ENCODE measurements at places on chromosomes 13 and 19. TPM values are rescaled to one million over a fixed set of nuclear protein-coding genes. Genes with fewer than 3 reads are reported as not detected.

- DNase-seq, result peak; percentile 71
Measured at GRCh38 chr19:37217775-37218591, at the start of gene ZNF383. TSS of gene ZNF383 (plus strand) at chr19:37218214. CDS start at chr19:37230454, 12,240 bp downstream.

GRCh38 chr13:69676286-69676685, 431.3 kb upstream of the ATXN8OS start:
- DNase-seq, result no peak

- DNase-seq, result peak; percentile 2
Measured at GRCh38 chr13:86572115-86572514, 772.9 kb upstream of the SLITRK6 start.

DNA sequence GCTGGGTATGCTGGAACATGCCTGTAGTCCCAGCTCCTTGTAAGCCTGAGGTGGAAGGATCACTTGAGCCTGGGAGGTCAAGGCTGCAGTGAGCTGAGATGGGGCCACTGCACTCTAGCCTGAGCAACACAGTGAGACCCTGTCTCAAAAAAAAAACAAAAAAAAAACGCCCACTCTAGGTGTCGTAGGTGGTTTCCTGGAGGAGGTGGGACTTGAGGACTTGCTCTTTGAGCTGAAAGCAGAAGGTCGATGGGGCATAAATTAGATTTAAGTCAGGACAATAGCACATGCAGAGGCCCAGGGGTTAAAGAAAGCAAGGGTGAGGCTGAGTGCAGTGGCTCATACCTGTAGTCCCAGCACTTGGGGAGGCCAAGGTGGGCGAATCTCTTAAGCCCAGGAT, 12.9 kb upstream of the ILF3 start:
- DNase-seq, result no peak

DNA sequence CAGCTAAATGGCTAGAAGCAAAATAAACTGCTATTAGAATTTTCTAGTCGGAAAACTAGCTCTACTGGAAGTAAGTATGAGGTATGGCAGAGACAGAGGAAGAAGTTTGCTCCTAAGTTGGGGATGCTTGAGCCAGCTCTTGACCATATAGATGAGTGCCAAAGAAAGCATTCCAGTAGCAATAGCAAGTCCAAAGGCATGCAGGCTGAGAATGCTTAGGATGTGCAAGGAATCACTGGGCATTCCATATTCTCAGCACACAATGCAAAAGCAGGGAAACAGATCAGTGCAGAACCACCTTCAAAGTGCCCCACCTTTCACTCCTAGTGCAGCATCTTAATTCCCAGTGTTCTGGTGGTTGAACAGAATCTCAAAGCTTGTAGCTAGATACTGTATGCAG, 32.9 kb downstream of the SERTM1 start:
- no peak for DNase-seq

- DNase-seq, result no peak
Measured at GRCh38 chr13:95221971-95222732, 79.1 kb downstream of the ABCC4 start.

- DNase-seq, result no peak
Measured at GRCh38 chr19:17623224-17623935, 64.8 kb downstream of the UNC13A start.

DNA sequence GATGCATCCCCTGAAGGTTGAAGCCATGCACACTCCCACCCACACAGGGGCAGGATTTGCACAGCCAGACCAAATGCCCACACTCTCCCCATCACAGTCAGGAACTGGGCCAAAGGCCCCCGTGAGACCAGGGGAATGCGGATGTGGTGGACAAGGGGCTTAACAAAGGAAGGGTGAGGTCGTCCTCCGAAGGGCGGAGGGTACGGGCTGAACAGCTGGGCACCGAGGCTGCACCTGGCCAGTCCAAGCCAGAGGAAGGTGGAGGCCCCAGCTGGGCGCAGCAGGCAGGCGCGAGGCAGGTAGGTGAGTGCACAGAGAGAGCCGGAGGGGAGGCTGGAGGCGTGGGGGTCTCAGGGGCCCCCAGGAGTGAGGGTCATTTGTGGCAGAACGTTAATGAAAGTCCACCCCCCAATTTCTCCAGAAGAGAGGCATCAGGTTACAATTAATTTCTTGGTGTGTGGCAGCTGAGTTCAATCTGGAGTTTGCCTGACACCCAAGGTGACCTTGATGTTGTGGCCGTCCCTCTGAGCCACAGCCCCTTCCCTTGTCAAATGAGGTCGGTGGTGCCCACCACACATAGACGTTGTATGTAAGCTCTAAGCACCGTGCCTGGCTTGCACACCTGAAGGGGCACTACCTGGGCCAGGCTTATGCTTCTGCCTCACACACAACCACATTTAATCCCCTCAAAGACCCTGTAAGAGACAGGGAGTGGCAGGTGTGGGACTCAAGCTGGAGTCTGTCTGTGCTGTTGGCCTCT, 2.9 kb downstream of the KLK15 start:
- DNase-seq, result no peak

DNA sequence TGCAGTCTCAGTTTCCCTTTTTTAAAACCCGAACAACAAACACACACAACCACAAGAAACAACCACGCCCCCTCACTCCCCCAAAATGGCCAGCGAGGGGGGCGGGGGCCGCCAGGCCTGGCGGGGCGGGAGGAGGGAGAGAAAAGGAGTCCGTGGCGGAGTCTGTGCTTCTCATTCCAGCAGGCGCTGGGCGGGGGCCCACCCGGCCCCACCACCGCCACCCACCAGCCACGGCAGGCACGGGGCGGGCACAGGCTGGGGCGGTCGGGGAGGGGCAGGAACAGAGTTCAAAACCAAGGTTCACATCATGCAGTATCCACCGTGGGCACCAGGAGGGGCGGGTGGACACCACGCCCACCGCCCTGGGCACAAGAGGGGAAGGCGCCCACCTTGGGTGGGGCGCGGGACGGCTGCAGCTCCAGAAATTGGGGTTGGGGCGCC, 12.9 kb downstream of the DPF1 start:
- no peak for DNase-seq

- DNase-seq, result no peak
Measured at GRCh38 chr13:105762096-105762495, 773.4 kb downstream of the EFNB2 start.

DNA sequence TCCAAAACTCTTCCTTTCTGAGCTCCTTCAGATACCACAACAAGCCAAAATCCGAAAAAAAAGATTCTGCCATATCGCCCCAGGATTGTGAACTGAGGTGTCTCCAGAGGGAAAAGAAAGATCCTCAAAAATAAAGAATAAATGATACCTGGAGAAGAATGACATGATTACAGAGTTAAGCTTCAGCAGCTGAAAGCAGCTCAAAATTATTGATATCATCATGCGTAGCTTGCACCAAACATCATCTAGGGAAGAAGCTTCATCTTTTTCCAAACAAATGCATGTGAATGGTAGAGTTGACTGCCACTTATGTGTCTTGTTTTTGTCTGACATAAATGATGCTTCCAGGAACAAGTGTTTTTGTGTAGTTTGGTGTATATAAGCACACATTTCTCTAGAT, at the start of gene NLRP9:
NLRP9 (minus strand) TSS at position 101 of the 400 bp plus-strand sequence; CDS start at position 73, 28 bp downstream.
- DNase-seq, result no peak

- DNase-seq, result no peak
Measured at GRCh38 chr19:35822579-35822978, 9.9 kb upstream of the PRODH2 start.

GRCh38 chr19:34375598-34375997, 10.6 kb downstream of the GPI start:
- DNase-seq, result no peak

GRCh38 chr19:49213791-49214190, 56.2 kb downstream of the TRPM4 start:
- no peak for DNase-seq

- no peak for DNase-seq
Measured at GRCh38 chr19:10979951-10980381, 19.1 kb downstream of the SMARCA4 start.

DNA sequence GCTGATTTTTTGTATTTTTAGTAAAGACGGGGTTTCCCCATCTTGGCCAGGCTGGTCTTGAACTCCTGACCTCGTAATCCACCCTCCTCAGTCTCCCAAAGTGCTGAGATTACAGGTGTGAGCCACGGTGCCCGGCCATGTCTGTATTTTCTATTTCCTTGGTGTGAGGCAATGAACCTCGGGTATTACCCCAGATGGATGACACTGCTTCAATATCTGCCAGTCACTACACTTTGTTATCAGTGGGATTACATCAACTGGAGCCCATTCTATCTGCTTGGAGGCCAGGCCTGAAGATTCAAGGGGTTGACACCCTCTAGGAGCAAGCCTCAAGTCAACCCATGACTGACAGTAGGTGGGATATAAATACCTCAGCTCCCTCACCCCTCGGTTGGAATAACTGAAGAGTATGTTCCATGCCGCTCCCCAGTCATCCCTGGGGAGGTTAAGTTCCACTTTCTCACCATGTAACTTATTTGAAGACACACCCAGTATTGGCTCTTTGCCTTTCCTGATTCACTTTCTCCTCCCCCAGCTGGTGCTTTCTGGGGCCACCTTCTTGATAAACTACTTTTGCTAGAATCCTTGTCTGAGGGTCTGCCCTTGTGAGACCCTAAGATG, 992 bp upstream of the ADGRE1 start:
- no peak for DNase-seq

DNA sequence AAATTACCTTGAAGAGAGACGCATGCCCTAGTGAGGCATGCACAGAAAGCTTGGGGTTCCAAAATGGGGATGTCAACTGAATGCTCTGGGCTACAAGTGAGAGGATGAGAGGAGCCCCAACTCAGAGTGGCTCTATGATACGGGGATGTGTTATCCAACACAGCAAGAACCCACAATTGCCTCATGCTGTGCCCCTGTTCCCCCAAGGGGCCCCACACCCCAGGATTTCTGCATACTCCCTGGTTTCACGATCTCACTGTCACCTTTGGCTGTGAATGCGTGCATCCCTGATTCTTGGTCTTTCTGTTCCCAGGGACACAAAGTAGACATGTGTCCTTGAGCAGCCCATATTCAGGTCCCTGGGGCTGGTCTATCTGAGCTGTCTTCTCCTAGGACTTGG, 29.3 kb downstream of the WDR88 start:
- DNase-seq, result no peak

DNA sequence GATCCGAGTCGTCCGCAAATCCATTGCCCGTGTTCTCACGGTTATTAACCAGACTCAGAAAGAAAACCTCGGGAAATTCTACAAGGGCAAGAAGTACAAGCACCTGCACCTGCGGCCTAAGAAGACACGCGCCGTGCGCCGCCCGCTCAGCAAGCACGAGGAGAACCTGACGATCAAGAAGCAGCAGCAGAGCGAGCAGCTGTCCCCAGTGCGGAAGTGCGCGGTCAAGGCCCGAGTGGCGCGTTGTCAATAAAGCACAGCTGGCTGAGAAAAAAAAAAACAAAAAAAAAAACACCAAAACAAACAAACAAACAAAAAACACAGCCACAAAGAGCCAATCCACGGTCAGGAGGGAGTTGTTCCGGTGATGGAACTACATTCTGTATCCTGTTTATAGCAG, 4.7 kb upstream of the GNA15 start:
- DNase-seq, result no peak

GRCh38 chr19:47508721-47509120, 6.1 kb downstream of the NAPA start:
- DNase-seq, result no peak

GRCh38 chr19:10945264-10945663, 15.6 kb upstream of the SMARCA4 start:
- DNase-seq, result no peak

- no peak for DNase-seq
Measured at GRCh38 chr13:37273836-37274235, 168.4 kb upstream of the CSNK1A1L start.

DNA sequence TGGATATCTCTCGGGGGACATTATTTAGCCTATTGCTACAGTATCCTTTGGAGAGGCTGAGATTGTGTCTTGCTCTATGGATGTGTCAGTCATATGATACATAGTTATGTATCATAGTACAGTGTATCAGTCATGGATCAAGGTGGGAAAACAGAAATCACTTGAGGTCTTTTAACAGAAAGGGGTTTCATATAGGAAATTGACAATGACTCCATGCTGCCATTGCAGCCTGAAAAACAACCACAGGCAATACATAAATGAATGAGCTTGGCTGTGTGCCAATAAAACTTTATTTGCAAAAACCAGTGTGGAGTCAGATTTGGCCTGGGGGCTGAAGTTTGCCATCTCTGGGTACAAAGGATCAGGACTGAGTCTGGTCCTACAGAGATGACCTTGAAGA, 35.4 kb downstream of the COLGALT1 start:
- DNase-seq, result no peak

GRCh38 chr19:49364083-49364737, 533 bp downstream of the DKKL1 start:
- no peak for DNase-seq

DNA sequence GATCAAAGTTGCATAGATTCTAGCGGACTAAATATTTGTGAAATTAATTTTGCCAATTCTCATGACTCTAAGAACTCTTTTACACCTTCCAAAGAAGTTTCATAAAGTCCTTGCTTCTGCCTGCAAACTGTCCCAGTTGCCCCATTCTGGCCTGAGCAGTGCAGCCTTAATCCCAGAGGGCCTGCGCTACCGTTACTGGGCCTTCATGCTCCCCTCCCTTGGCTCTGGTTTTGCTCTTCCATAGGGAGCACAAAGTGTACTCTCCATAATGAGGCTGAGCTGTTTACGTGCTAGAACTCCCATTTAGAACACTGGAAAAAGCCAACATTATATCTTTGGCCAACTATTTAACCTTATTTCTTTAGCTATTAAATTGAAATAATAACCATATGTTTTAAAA, 2.1 kb downstream of the MTIF3 start:
- no peak for DNase-seq

DNA sequence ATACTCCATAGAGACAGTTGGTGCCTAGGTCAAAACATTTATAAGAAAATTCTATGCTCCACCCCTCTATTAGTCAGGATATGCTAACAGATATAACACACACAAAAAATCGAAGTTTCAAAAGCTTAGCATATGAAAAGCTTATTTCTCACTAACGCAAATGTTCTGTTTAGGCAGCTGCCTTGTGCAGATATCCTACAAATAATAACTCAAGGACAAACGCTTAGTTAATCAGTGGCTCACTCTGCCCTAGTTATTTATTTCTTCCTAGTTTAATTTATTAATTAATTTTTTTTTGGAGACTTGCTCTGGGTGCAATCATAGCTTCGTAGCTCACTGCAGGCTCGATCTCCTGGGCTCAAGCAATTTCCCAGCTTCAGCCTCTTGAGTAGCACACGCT, 259.7 kb upstream of the GPC6 start:
- no peak for DNase-seq

The CDC42EP5 gene
- not detected for total RNA-seq

The PLPP2 gene
- total RNA-seq, result 91.1 TPM

The ZNF737 gene
- total RNA-seq, result not detected

The SIGLEC12 gene
- total RNA-seq, result not detected

The LPAR6 gene
- 3.2 TPM for total RNA-seq

The PRX gene
- 2.6 TPM for total RNA-seq

The LAMP1 gene
- 121 TPM for total RNA-seq

The ACTMAP gene
- 1.6 TPM for total RNA-seq

The FGF22 gene
- not detected for total RNA-seq

The PSG6 gene
- not detected for total RNA-seq

The ZNF578 gene
- total RNA-seq, result not detected

The CRLF1 gene
- 109 TPM for total RNA-seq

The DIRAS1 gene
- total RNA-seq, result 1.0 TPM

The ZNF208 gene
- not detected for total RNA-seq

The BST2 gene
- 0.52 TPM for total RNA-seq

The CYP4F2 gene
- total RNA-seq, result not detected

The HRC gene
- total RNA-seq, result not detected

The ZNF793 gene
- 0.22 TPM for total RNA-seq
